ENCODE measurements at places on chromosomes 16 and 17.

- no peak for DNase-seq
Observed at GRCh38 chr17:18327093-18327492, 12.0 kb downstream of the SMCR8 start.

GRCh38 chr17:80919331-80920311 is 72.0 kb upstream of the CHMP6 start:
- DNase-seq, result no peak

- DNase-seq, result no peak
Observed at GRCh38 chr16:17744921-17745572, 274.3 kb upstream of the XYLT1 start.

DNA sequence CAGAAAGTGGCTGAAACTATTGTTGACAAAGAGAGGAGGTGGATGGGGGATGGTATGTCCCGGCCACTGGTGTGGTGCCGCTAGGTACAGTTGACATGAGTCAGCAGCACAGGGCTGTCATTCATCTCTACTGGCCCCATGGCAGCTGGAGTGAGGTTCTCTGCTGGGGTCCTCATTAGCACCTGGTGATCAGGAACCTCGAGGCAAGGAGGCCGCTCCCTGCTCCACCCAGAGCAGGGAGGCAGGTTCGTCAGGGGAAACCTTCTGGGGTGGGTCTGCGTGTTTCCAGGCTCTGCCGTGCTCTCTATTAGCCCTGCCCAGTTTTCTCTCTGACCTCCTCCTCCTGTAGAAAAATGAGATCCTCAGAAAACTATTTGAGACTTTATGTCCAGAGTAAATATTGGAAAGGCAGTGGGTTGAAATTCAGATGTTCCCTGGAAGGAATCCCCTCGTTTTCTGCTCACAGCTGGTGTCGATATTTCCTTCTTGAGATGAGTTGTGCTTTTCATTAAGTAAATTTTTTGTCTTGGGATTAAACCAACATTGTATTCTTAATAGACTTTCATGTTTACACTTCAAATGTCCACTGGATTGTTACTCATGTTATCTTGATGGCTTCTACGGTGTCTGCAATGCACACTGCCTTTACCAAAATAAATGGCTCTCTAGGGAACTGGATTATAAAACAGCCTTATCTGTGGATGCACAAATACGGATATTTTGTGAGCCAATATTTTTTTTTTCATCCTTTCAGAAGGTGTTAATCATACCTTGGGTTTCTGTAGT is 7.1 kb downstream of the NTN1 start:
- DNase-seq, result no peak

DNA sequence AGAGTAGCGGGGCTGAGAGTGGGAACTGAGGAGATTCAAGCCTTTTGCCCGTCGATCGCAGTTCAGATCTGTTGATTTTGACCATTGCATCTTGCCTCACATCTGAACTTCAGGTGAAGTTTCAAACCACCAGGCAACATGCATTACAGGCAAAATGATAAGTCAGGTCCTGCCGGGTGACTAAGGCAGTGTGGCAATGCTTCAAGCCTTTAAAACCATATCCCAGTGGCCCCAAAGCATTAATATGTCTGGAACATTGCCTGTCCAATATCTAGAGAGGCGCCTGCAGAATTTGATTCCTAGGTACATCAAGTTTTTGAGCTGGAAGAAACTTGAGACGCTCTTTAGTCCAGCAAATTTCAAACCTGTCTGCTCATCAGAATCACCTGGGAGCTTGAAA is 502.8 kb downstream of the MAF start:
- no peak for DNase-seq

GRCh38 chr17:352421-353212 is at the start of gene RPH3AL:
RPH3AL (minus strand) TSS chr17:352807; CDS start chr17:327543, 25,264 bp downstream.
- DNase-seq, result no peak

DNA sequence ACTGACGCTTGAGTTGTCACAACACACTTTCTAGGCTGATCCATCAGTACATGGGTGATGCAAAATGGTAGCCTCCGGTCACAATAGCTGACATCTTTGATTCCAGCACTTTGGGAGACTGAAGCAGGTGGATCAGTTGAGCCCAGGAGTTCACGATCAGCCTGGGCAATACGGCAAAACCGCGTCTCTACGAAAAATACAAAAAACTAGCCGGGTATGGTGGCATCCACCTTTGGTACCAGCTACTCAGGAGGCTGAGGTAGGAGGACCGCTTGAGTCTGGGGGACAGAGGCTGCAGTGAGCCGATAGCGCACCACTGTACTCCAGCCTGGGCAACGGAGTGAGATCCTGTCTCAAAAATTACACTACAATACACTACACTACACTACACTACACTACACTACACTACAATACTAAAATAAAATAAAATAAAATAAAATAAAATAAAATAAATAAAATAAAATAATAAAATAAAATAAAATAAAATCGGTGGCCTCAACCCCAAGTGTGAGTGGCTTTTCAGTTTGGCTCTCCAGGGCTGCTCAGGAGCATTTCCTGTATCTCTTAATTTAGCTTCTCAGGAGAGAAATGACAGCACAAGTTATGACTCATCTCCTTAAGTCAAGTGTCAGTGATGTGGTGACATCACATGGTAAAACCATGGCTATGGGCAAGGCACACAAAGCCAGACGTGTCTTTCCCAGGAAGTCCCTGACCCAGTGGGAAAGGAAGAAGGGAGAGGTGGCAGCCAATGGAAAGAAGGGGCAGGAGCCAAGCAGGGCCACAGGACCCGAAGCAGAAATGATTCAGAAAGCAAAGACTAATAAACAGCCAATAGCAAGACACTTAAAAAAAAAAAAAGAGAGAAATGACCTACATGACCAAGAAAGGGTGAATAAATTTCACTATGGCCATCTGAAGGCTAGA is 75.3 kb upstream of the TBC1D3K start:
- peak; percentile 89 for DNase-seq

GRCh38 chr17:4420692-4421131 is 13.0 kb upstream of the SPNS3 start:
- peak; percentile 70 for DNase-seq

GRCh38 chr17:49866882-49867413 is 19.1 kb upstream of the TAC4 start:
- no peak for DNase-seq

- no peak for DNase-seq
Observed at GRCh38 chr17:47820033-47820789, 1.4 kb downstream of the OSBPL7 start.

GRCh38 chr16:8632675-8633182 is 11.2 kb downstream of the METTL22 start:
- no peak for DNase-seq

DNA sequence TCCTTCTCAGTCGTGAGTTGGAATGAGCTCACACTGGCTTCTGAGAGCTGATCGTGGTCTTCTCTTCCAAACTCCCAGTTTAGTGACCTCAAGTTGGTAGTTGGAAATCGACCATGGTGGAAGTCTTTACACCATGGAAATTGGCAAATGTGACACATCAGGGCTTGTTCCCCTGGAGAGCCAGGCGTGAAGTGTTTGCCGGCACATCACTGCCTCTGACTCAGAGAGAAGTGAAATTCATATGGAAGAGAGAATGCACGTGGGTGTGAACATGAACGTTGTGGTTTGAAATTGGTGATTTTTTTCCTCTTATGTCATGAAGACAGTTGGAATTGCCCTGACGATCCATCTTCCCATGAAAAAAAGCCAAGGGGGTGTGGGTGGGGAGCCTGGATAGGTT is 47.4 kb downstream of the AXIN2 start:
- DNase-seq, result peak; percentile 76

DNA sequence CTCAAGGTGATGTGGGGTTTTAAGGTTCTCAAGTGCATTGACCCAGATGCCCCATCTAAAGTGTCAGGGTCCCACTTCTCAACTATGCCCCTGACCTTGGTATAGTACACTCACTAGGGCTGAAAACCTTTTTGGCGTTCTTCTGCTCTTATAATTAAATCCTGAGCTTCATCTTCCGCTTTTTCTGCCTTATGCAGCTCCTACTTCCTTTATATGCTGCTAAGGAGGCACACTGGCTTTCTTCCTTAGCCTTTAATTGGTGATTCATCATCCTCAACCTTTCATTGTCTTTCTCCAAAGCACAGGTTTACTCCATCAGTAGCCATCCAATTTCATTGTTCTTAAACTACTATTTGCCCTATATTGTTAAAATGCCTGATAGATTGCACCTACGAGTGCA is 5.3 kb upstream of the NF1 start:
- DNase-seq, result no peak

GRCh38 chr17:73564843-73565242 is 79.4 kb downstream of the SDK2 start:
- no peak for DNase-seq

- peak; percentile 38 for DNase-seq
Observed at GRCh38 chr17:48753794-48754499, 25.4 kb upstream of the HOXB13 start.

DNA sequence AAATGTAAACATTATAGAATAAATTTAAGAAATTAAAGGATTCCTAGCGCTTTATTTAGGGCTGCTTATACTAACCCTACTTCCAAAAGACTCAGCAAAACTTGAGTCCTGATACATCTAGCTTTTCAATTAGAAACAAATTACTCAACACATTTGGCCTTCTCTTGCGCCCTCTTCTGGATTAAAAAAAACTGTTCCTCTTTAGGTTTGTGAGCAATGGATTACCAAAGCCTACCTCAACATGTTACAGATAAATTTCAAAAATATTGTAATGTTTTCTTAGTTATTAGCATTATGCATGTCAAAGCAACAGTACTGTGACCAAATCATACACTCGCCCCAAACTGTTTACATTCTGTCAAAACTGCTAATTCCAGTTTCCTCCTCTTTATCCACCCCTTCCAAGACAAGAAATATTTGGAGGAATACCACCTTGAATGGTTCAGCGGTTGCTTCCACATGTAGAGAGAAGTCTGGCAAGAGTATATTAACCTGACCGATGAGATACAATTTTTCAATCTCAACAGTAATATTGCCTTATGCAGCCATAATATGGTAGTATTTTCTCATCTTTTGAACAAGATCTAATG is 2.7 kb downstream of the NUFIP2 start:
- DNase-seq, result peak; percentile 44

GRCh38 chr17:39699818-39700147 is at the start of gene ERBB2:
ERBB2 (plus strand) TSS chr17:39700064; CDS start chr17:39700239, 175 bp downstream.
- peak; percentile 85 for DNase-seq

DNA sequence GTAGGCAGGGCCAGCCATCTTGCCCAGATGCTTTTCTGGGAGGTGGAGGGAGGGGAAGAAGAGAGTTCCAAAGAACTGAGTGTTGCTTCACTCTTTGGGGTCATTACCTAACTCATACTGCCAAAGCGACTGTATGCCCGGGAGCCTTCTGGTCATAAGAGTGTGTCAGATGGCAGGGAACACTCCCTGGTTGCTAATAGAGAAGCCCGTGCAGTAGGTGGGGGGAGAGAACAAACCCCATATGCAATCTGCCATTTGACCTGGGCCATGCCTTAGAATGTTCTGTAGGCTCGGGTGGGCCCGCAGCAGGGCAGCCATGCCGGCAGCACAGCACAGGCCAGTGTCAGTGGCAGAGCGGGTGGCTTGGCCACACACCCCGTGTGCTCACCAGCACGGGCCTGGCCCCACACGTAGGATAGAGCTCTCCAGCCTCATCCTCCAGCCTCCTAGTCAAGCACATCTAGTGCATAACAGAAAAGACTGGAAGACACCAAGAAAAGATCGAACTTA is 120.5 kb downstream of the SOCS1 start:
- no peak for DNase-seq

DNA sequence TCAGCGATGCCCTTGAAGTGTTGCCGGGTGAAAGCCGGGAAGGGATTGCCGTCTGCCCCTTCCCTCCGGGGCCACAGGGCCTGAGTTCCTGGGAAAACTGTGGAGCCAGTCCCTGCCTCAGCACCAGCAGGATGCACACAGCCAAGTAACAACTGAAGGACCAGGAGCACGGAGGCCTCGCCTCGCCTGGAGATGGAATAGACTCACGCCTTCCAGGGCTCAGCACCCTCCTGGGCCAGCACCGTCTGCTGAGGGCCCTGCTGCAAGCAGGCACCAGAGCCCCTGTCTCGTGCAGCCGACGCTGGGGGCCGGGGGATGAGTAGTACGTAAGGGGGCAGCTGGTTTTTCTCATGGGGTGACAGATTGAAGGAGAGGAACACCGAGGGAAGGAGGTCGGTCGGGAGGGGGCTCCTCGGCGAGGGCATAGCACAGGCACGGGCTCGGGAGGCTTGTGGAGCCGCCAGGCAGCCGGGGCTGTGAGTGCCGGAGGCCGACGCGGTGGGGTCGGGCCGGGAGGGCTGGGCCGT is 6.4 kb downstream of the CBFA2T3 start:
- DNase-seq, result no peak

- no peak for DNase-seq
Observed at GRCh38 chr17:2319051-2319450, 15.3 kb downstream of the SRR start.

GRCh38 chr17:42484304-42484703 is 25.6 kb downstream of the ATP6V0A1 start:
- peak; percentile 70 for DNase-seq

Measured in urothelium cell line (cell line).